NCI-H1105 treated with DMSO at 0.1 percent for 48 hours (cell line): ENCODE measurements at places on chromosomes 5 and 9.

DNA sequence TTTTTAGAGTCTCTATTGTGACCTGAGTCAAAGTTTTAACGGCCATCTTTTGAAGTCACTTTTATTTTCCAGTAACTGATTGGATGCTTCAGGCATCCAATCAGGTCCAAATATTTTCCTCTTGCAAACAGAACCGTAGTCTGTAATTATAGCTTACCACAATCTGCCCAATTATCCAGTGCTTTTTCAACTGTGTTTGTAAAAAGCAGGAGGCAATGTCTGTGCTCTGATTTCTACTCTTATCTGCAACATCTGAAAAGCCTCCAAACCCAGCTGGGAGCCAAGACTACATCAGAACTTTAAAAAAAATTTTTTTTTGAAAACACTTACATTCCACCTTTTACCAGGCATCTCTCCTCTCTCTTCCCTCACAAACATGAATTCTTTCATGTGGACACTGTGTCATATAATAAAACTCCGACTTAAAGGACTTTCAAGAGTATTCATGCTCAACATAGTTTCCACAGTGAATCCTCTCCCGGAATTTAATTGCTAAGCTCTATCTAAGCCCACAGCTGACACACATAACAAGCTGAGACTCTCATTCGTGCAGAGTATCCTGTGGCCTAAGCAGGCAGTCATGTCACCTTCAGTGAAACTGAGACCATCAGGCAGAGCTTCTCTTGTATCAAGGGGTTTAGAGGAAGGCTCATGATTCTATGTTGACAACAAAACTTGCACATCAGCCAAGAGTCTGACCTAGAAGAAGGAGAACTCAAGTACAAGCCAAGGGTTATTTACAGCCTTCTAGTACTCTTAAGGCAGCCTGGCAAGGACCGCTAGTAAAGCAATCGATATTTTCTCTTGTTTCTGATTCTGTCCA, 272.7 kb downstream of the TLE1 start:
- DNase-seq, result no peak

DNA sequence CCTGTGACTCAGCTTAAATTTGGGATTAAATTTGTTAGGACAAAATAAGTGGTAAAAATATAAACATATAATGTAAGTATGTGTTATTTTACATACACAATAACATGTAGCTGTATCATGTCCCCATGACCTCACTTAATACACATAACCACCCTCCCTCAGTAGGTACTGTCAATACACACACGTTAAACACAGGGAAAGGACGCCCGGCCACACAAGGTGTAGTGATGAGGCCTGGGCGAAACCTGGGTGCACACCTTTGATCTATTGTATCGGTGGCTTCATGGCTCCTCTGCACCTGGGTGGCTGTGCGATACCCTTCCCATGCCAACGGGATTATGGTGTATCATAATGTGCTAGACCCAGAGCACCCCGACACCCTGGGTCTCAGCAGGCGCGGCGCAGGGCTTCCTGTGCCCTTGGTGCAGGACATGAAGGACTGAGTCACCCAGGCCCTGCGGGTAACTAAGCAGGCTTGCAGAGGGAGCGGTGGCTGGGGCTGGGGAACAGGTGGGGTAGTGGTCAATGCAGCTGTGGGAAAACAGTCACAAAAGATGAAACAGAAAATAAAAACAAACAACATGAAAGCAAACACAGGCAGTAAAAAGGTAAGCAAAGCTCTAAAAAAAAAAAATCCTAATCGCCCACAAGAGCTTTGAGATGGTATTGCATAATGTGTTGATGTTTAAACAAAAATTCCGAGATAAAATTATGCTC, 127.5 kb upstream of the RETREG1 start:
- DNase-seq, result no peak

DNA sequence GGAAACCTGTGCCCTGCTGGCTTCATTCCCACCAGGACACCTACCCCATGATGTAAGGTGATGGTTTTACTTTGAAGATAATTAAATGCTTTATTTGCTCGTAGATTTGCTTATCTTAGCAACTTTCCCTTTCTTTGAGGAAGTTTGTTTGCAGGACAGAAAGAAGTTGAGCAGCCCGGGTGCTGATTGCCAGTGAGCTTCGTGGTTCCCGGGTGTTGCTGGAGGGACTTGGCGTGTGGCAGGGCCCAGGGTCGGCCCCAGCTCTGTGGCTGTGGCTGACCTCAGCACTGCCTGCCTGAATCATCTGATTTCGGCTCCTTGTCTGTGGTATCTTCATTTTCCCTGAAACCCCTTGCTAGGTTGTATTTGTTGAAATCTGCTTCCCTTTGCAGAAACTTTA, 8.7 kb downstream of the POMT1 start:
- no peak for DNase-seq

GRCh38 chr5:107796797-107797196, 126.1 kb upstream of the EFNA5 start:
- no peak for DNase-seq

DNA sequence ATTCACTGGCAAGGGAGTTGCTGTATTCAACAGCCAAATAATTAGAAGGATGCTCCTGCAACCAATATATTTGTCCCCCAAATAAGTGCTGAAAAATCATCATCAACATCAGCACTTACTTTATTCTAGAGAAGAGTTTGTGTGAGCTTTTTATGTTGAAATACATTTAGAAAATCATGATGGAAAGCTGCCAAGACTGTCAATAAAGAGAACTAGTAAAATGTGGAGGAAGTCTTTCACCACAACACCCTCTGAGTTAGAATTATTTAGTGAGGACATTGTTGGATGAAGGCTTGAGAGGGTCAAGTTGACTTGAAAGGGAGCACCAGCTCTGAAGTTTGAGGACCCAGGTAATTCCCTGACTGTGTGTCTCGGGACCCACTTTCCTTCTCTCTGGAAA, 100.2 kb upstream of the TBCA start:
- DNase-seq, result no peak

- DNase-seq, result no peak
Measured at GRCh38 chr9:80926611-80927010, 762.7 kb downstream of the TLE1 start.

DNA sequence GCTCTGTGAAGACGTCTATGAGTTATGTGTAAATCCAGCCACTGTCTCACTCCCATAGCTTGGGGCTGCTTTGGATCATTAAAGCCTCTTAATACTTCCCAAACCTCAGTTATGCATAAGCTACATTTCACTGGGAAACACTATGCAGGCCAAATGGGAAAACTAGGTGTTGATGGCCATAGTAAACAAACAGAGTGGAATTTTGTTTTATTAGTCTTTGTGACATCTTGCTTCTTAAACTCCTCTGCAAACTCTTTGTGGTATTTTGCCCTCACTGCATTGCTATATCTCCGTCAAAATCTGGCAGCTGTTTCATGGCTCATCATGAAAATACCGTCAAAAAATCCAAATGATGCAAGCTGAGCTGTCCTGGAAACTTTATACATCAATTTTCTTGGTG, 167.2 kb upstream of the HMHB1 start:
- no peak for DNase-seq

- no peak for DNase-seq
Measured at GRCh38 chr5:168417731-168418429, 68.4 kb upstream of the RARS1 start.

- DNase-seq, result no peak
Measured at GRCh38 chr9:88775037-88775471, 216.2 kb upstream of the S1PR3 start.

- DNase-seq, result no peak
Measured at GRCh38 chr9:108606401-108606800, 249.4 kb downstream of the ACTL7B start.

DNA sequence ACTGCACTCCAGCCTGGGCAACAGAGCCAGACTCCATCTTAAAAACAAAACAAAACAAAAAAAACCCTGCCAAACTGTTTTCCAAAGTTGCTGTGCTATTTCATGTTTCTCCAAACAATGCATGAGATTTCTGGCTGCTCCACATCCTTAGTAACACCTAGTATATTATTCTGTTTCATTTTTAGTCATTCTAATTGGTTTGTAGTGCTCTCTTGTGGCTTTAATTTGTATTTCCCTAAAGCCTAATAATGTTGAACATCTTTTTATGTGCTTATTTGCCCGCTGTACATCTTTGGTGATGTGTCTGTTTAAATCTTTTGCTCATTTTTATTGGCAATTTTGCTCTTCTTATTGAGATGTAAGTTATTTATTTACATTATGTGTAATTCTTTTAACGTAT, 18.4 kb upstream of the TTC1 start:
- DNase-seq, result no peak

DNA sequence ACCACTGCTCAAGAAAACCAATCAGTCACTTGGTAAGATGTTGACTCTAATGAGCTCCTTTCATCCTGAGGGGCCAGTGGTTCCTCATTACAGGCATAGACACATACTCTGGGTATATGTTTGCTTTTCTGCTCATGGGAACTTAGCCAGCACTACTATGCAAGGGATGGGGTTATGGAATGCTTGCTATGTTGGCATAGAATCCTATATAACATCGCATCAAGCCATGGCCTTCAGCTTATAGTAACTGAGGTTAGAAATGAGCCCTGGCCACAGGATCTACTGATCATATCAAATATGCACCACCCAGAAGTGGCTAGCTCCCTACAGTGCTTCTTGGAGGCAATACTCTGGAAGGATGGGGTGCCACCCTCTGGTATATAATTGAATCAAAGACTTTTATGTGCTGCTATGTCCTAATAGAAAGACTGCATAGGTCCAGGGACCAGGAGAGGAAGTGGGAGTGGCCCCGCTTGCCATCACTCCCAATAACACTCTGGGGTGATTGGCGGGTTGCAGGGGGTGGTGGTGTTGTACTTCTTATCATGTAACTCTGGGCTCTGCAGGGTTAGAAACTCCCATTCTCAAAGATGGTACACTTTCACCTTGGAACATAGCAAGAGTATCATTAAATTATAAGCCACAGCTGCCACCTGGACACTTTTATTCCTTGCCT, 70.3 kb downstream of the ZNF366 start:
- no peak for DNase-seq

- DNase-seq, result no peak
Measured at GRCh38 chr5:105868038-105868780, 1802.5 kb downstream of the EFNA5 start.

GRCh38 chr9:100126423-100126822, 27.4 kb downstream of the INVS start:
- no peak for DNase-seq

DNA sequence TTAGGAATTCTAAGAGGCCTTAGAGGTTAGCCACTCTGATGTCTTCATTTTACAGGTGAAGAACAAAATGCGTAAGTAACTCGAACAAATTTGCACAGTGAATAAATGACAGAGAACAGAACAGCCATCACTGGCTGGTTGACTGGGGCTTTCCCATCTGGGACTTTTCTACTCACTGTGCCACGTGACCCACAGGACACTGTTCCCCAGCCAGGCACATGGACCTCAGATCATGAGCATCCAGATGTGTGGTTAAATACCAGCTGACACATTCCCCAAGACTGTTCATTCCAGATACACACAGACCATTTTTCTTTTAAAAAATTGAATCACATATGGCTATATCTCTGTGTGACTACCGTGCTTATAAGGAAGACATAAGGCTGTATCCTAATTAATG, 25.8 kb upstream of the MED10 start:
- no peak for DNase-seq

DNA sequence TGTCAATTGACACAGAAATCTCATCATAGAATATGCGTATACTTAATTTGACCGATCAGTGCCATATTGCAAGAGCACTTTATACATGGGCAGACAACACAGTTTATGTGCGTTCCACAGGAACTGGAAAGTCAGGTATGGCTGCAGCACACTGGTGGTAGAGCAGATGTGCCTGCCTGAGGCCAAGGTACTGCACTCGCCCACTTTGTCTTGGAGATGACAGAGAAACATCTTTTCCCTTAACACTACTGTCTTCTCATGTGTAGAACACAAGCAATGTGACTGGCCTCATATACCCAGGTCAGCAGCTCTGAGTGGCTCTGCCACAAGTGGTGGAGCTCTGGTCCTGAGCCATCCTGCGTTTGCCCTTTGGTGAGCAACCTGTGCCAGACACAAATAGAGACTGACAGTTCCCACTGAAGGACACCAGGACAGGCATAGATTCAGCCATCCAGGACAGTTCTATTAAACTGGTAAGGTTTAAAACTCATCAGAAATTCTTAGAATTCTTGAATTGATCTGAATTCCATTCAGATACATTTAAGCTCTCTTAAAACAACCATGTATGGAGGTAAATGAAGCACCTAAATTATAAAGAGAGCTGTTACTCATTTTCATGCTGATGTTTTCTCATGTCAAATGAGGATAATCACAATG, 21.0 kb upstream of the PPP2CA start:
- DNase-seq, result no peak

- DNase-seq, result no peak
Measured at GRCh38 chr9:134171316-134172197, 7.2 kb upstream of the RNU6ATAC start.

GRCh38 chr5:175728885-175729828, 71.3 kb downstream of the HRH2 start:
- no peak for DNase-seq
